ENCODE measurements at places on chromosomes 16 and 17.

DNA sequence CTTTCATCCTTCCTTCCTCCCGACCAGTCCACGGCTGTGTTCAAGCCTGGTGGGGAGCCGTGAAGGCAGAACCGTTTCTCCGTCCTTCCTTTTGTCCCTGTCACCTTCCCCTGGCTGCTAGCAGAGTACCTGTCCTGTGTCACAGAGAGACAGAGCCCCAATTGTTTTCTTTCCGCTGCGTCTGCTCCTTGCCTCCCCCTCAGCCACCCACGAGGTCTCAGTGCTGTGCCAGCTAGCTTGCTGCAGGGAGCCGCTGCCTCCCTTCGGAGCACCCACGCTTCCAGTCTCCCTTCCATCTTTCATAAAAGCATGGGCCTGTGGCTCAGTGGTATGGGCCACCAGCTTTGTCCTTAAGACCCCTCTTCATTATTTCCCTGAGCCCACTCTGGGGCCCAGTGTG lies 62.2 kb downstream of the MPRIP start:
- DNase-seq: no peak

DNA sequence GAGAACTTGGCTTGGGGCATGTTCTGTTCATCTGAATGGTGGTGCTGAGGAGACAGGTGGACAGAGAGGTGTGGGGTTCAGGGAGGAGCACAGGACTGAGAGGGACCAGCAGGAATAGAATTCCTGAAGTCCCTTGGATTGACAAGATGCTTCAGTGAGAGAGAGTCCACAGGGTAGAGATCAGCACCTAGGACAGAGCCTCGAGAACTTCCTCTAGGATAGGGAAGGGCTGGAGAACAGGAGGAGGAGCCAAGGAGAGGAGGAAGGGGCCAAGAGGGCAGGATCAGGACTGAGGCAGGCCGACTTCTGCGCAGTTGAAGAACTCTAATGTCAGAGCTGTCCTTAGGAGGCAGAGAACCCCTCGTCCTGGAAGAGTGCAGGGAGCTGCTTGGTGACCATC lies 138.4 kb downstream of the PRKCB start:
- DNase-seq: no peak

- peak; percentile 20 for DNase-seq
These were observed 1.0 kb downstream of the IRX3 start for GRCh38 chr16:54285414-54286089.

DNA sequence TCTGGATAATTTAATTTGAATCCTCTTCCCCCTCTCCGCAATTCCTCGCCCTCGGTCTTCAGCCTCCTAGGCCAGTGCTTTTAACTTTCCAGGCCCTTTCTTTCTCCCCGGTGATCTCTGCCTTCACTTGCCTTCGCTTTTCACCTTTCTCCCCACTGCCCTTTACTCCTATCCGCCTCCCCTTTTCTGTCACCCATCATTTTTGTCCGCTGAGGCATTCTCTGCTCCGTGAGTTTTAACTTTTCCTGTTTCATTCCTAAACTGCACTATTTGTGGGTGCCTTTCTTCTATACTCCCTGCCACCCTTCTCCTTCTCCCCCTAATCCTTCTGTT lies 729 bp downstream of the LONP2 start:
- no peak for DNase-seq

- no peak for DNase-seq
These were observed 24.5 kb downstream of the UNK start for GRCh38 chr17:75808905-75809621.

DNA sequence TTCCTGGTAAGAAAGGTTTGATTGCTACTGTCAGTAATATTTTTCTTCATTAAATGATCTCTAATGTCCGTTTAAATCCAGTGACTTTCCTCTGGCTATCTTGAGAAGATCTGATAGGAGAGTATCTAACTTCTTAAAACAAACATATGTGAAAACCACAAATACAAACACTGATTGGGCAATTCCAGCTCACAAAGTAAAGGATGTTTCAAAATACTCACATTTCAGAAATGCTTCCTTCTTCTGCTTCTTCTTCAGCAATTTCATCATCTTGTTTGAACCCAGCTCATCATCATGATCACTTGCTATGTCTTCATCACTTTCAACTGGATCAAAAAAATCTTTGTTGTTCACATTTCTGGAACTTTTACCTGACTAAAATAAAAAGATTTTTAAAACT lies 64.3 kb upstream of the RBL2 start:
- DNase-seq: no peak

DNA sequence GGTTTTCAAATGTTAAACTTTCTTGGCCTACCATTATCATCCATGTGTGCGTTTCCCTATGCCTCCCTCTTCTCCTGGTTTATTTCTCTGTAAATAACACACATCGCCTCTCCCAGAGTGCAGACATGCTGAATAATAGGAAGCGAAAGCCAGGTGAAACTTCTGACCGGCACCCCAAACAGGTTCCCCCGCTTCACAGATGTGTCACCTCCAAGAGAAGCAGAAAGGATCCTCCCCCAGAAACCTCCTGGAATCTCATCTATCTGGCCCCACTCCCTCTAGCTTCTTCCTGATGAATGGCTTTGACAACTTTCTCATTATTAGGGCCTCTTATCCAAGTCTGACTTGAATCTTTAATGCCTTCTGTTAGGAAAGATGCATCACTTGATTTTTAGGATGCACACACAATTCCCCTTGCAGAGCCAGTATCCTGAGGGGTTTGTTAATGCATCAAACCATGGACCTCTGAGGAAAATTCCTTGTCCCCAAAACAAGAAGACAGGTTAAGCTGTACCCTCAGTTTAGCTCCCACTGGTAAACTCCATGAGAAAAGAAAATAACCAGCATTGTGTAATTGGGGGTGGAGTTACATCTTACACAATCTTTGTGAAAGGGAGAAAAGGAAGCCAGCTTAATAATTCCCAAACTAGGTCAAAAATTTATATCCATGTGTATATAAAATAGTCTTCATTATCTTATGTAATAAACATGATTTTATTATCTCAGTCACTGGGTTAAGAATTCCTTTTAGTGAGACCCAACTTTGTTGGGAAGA lies 20.1 kb upstream of the HYDIN start:
- no peak for DNase-seq

DNA sequence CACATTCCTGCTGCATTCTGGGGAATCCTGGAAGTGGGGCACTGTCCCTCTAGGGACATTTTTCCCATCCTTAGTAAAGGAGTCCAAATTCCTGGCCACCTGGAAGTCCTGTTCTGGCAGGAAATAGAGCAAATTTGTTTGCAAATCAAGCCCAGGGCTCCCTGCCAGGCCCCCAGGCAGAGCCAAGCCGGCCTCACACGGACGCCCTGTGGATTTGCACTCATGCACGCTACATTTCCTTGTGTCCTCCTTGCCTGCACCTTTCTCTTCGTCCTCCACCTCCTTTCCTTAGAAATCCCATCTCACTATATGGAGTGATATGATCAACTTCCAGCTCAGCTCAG lies 7.0 kb upstream of the CALB2 start:
- peak; percentile 29 for DNase-seq

DNA sequence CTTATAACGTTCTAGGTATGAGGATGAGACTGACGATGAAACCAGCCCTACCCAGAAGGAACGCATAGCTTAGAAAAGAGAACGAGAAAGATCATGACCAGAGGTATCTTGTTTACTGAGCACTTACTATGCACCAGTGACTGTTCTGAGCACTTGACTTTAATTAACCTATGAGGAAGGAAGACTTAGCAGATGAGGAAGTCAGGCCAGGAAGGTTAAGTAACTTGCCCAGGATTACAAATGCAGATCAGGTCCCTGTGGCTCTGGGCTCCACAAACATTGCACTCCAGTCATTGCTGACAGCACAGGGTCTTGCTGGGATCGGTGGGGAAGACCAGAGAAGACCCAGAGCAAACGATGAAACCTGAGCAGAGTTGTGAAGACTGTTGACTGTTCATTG lies 7.1 kb downstream of the KRT13 start:
- no peak for DNase-seq

DNA sequence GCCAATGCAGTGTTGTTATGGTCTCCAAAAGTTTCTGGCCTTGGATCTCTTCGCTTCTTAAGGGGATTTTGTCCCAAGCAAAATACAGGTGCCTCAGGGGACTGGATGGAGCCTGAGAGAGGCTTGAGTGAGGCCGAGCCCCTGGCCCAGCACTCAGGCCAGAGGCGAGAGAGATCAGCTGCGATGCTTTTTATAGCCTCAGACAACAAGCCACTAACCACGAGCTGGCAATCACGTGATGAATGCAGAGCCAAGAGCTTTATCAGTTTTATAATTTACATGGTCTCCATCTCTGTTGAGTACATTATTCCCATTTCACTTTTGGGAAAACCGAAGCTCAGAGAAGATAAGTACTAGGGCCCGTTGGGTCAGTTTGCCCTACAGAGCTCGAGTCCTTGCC lies 360.0 kb upstream of the CDH5 start:
- DNase-seq: no peak

GRCh38 chr16:80606221-80606766 lies 65.5 kb downstream of the DYNLRB2 start:
- no peak for DNase-seq

DNA sequence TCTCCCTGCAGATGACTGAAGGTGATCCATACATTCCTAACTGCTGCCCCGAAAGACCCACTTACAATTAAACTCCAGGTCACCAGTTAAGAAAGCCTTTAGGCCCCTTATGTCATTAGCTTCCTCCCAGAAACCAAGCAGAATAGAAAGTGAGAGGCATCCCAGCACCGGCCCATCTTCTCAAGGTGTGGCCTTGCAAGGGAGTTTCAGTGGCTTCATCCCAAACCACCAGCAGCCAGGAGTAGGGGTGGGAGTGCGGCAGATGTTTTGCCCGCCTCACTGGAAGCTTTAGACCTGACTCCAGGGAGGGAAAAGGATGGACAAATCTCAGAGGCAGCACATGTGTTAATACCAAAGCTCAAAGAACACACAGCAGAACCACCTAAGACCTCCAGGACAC lies 5.1 kb downstream of the ZFHX3 start:
- no peak for DNase-seq

- DNase-seq: peak; percentile 14
These were observed 31.5 kb downstream of the QPRT start for GRCh38 chr16:29710227-29711219.

GRCh38 chr16:1450841-1451240 lies 6.5 kb upstream of the CCDC154 start:
- DNase-seq: no peak

- no peak for DNase-seq
These were observed 13.9 kb downstream of the EIF4A3 start for GRCh38 chr17:80132906-80133625.

DNA sequence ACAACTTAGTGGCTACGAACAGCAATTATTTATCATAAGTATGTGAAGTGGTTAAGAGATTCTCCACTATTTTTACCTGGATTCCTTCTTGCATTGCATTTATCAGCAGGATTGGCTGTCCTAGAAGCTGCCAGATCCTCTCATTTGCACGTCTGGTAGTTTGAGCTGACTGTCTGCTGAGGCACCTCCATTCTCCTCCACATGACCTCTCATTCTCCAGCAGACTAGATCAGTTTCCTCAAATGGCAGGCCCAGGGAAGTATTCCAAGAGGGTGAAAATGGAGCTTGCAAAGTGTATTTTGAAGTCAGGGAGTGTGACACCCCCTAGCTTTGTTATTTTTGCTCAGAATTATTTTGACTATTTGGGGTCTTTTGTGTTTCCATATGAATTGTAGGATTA lies 870.1 kb downstream of the CDH11 start:
- no peak for DNase-seq

DNA sequence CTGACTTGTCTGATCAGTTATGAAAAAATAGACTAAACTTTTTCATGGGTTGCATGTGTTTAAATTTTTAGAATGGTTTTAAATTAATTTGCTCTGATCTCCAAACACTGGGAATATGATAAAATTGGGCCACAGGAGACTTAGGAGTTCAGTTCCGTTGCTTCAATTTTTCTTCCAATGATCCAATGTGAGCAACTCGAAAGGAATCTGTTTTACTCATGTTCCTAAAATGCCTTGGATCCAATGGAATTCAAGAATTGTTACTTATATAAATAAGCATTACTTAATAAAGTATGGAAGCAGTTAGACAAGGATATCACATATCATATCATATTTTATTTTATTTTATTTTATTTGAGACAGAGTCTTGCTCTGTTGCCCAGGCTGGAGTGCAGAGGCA lies 56.0 kb upstream of the NACA2 start:
- no peak for DNase-seq

DNA sequence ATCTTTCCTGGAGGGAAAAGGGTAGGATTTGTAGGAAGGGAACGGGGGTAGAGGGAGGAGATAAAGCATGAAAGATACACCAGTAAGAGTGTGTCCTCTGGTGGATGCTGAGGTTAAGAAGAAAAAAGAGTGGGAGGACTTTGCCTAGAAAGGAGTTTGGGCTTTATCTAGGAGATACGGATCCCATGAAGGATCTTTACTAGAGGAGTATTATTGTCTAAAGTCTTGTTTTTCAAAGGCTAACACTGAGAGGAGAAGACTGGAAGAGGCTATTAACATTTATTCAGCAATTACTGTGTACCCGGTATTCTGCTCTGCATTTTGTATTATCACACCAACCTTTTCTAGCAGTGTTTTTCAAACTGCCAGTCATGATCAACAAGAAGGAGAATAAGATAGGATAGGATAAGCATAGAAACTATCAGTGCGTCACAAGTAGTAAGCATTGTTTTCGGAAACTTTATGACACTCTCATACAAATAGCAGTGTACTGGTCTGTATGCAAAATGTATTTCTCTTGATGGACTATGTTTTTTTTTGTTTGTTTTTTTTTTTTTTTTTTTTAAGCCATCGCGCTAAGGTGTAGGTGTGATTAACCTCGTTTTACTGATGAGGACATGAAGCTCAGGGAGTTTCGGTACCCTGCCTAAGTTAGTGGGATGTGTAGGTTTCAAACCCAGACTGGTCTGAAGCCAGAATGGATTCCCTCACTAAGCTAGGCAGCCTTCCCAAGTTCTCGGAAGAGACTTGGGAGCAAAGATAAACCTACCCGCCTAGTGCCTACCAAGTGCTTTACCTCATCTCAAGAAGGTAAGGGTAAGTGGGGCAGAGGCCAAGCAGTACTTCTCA lies 1.3 kb upstream of the SP2 start:
- no peak for DNase-seq

DNA sequence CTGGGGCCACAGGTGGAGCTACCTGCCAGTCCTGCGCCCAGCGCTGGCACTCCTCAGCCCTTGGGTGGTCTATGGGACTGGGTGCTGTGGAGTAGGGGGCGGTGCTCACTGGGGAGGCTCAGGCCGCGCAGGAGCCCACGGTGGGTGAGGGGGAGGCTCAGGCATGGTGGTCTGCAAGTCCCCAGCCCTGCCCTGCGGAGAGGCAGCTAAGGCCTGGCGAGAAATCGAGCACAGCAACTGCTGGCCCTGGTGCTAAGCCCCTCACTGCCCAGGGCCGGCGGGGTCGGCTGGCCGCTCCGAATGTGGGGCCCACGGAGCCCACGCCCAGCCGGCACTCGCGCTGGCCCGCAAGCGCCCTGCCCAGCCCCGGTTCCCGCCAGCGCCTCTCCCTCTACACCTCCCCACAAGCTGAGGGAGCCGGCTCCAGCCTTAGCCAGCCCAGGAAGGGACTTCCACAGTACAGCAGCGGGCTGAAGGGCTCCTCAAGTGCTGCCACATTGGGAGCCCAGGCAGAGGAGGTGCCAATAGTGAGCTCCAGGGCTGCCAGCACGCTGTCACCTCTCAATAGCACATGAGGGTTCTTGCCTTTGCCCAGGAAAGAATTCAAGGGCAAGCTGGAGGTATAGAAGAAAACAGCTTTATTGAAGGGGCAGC lies 11.0 kb upstream of the EEF2KMT start:
- no peak for DNase-seq

Measured in NCI-H345 (cell line).